ENCODE measurements at places on chromosomes 4 and X. TPM values are rescaled to one million over a fixed set of nuclear protein-coding genes. Genes with fewer than 3 reads are reported as not detected.

The PLAC1 gene
- not detected for total RNA-seq

The TSPYL2 gene
- total RNA-seq: 461 TPM

DNA sequence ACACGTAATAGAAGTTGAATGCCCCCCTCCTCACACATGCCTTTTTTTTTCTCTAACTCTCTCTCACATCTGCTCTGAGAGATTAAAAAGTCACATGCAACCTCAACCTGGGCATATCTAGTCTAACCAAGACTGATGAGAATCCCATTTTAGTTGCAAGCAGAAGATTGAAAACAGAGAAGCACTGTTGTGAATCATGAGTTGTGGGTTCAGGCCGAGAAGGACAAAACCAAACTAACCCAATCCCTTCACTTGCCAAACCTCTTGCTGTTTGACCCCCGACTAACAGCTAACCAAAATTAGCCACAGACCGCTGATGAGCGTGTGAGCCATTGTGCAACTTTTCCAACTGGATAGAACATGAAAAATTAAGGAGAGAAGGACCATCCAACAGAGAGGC, 31.8 kb downstream of the CXCL1 start:
- H3K36me3 ChIP-seq: no peaks in the 10 kb centered on the region
- no peak overlapping the region for H3K27ac ChIP-seq
- no peaks in the 10 kb centered on the region for H3K4me1 ChIP-seq
- H3K4me3 ChIP-seq: no peak overlapping the region

GRCh38 chr4:60865273-60865672, 334.9 kb upstream of the ADGRL3 start:
- no peaks in the 10 kb centered on the region for H3K27me3 ChIP-seq
- no peak for DNase-seq
- no peak overlapping the region for H3K4me3 ChIP-seq
- no peak overlapping the region for H3K27ac ChIP-seq

DNA sequence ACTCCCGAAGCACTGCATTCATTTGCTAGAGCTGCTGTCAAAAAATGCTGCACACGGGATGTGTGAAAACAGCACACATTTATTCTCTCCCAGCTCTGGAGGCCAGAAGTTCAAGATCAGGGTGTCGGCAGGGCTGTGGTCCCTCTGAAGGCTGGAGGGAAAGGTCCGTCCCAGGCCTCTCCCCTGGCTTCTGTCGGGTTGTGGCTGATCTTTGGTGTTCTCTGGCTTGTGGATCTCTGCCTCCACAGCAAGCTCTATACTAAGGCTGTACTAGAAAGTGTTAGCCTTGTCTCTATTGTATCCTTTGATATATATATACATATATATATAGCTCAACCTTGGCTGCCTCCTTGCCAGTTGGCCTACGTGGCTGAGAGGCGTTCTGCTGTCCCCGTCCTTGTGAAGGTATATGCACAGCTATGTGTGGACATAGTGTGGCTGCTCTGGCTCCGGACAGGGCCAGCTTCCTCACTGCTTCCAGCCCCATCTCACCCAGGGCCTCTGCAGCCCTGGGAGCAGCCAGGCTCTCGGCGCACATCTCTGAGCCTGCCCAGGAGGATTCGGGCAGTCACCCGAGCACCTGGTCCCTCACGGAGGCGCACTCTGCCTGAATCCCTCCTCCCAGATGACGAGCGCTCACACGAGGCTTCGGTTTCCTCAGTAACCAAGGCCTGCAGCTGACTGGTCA, 15.0 kb upstream of the DUSP9 start:
- H3K27ac ChIP-seq: no peak overlapping the region
- no peak for DNase-seq
- no peak overlapping the region for H3K4me3 ChIP-seq
- H3K4me1 ChIP-seq: no peaks in the 10 kb centered on the region
- H3K27me3 ChIP-seq: no peaks in the 10 kb centered on the region
